ENCODE measurements at places on chromosomes 6 and 20.

- DNase-seq: peak; percentile 78
Measured at GRCh38 chr20:32112841-32113240, 3.3 kb downstream of the TM9SF4 start.

GRCh38 chr20:47423586-47423985, 67.1 kb upstream of the ZMYND8 start:
- no peak for DNase-seq

DNA sequence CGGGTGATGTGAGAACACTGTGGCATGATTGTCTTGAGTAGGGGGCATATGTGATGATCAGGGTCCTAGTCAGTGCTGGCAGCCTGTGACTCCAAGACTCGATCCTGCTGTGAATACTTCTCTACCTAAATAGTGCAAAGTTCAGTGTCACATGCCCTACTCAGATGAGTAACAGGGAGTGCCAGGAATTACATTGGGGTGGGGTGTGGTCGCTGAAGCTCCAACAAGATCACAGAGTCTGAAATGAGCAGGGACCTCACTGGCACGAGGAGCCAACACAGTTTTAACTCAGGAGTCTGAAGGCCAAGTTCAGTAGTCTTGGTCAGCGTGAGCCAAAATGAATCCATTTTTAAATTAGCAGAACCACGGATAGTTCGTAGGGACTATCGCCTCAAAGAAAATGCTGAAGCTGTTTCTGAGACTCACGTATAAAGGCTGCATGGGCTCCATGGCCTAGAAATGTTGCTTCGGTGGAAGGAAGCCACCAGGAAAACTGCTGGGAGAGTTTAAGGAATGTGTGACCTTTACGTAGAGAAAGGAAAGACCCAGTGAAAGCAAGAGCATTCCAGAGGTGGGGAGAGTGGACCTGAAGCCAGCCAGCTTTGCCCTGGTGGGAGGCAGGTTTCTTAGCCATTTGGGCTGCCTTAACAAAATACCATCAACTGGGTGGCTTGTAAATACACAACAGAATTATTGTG, 72.2 kb downstream of the RPP40 start:
- DNase-seq: no peak

GRCh38 chr6:21005816-21006570, 471.7 kb downstream of the CDKAL1 start:
- no peak for DNase-seq

Data from CD4-positive, alpha-beta T cell treated with Interleukin-1 beta for 1 hour (primary cell).